CD4-positive, alpha-beta T cell (primary cell): ENCODE measurements at places on chromosomes 3 and 15. TPM values are rescaled to one million over a fixed set of nuclear protein-coding genes. Genes with fewer than 3 reads are reported as not detected.

Gene BCHE
- total RNA-seq: not detected

Gene SPINK8
- total RNA-seq: not detected

DNA sequence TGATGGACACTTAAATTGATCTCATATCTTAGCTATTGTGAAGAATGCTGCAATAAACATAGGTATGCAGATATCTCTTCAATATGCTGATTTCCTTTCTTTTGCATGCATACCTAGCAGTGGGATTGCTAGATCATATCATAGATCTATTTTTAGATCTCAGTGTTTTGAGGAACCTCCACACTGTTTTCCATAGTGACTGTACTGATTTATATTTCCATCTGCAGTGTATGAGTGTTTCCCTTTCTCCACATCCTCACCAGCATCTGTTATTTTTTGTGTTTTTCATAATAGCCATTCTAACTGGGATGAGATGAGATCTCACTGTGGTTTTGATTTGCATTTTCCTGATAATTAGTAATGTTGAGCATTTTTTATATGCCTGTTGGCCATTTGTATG is 17.1 kb upstream of the RASA2 start:
- peaks cover 1% of the 10 kb centered on the region for H3K4me1 ChIP-seq
- no peak overlapping the region for H3K27ac ChIP-seq
- no peaks in the 10 kb centered on the region for H3K27me3 ChIP-seq
- no peak overlapping the region for H3K4me3 ChIP-seq
- H3K36me3 ChIP-seq: no peaks in the 10 kb centered on the region

GRCh38 chr3:31047673-31048072 is 153.2 kb upstream of the GADL1 start:
- no peak for DNase-seq
- no peaks in the 10 kb centered on the region for H3K4me1 ChIP-seq
- H3K4me3 ChIP-seq: no peak overlapping the region
- no peaks in the 10 kb centered on the region for H3K36me3 ChIP-seq
- H3K27me3 ChIP-seq: no peaks in the 10 kb centered on the region
- no peak overlapping the region for H3K27ac ChIP-seq

GRCh38 chr3:100006570-100007271 is 107.6 kb downstream of the FILIP1L start:
- no peaks in the 10 kb centered on the region for H3K27me3 ChIP-seq
- H3K27ac ChIP-seq: no peak overlapping the region
- no peak for DNase-seq

DNA sequence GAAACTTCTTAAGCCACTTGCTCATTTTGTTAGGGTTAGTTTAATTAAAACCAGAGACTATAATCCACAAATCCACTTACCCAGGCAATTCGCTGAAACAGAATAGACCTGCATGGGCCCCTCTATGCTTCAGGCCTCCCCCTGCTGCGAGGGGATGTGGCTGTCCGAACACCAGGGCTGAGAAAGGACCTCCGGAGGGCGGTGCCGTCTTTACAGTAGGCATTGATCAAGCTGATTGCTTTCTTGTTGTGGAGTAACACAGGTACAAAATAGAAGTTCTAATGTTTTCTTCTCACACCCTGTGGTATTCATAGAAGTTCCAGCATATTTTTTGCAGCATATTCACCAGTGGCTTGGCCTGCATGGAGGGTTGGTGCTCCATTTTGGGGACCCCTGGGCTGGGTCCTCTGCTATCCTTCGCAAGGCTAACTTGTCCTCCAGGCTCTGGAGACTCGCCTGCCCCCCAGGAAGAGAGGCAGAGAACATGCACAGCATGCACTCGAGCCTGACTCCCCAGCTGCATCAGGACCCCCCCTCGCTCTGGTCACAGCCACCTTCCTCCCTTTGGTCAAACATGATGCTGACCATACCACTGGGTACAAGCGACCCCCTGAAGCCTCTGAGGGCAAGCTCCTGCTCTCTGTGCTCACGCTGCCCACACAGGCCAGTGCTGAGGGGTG is 55.3 kb downstream of the TPRA1 start:
- no peaks in the 10 kb centered on the region for H3K36me3 ChIP-seq
- no peak overlapping the region for H3K27ac ChIP-seq
- H3K4me1 ChIP-seq: no peaks in the 10 kb centered on the region
- H3K27me3 ChIP-seq: peaks cover 3% of the 10 kb centered on the region
- H3K4me3 ChIP-seq: no peak overlapping the region
